ENCODE measurements at places on chromosomes 2 and 18. TPM values are rescaled to one million over a fixed set of nuclear protein-coding genes. Genes with fewer than 3 reads are reported as not detected.

CYBRD1 gene
- polyA plus RNA-seq: 37.4 TPM

FABP1 gene
- polyA plus RNA-seq: 28.4 TPM

SCN1A gene
- polyA plus RNA-seq: 0.24 TPM

SLC39A6 gene
- 76.0 TPM for polyA plus RNA-seq

KANSL1L gene
- 58.5 TPM for polyA plus RNA-seq

Data from renal cortex interstitium (tissue), 15 donors.